ENCODE measurements at places on chromosomes 5 and 9.

GRCh38 chr9:4182831-4183230 is 117.0 kb downstream of the GLIS3 start:
- DNase-seq = no peak

DNA sequence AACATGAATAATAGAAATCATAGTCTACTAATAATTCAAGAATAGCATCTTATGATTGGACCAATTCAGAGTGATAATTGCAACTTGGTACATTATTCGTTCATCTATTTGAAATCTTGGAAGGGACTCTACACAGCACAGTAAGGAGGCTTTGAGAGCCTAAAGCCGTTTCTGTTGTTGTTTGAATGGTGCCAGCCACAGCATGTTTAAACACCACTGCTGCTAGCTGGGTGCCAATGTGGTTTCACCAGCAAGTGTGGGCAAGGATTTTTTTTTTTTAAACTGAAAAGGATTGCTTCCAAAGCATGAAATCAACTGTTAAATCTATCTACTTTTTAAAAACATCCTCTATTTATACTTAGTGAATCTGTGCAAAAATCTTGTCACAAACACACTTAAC is 253.9 kb upstream of the MAP3K1 start:
- no peak for DNase-seq

DNA sequence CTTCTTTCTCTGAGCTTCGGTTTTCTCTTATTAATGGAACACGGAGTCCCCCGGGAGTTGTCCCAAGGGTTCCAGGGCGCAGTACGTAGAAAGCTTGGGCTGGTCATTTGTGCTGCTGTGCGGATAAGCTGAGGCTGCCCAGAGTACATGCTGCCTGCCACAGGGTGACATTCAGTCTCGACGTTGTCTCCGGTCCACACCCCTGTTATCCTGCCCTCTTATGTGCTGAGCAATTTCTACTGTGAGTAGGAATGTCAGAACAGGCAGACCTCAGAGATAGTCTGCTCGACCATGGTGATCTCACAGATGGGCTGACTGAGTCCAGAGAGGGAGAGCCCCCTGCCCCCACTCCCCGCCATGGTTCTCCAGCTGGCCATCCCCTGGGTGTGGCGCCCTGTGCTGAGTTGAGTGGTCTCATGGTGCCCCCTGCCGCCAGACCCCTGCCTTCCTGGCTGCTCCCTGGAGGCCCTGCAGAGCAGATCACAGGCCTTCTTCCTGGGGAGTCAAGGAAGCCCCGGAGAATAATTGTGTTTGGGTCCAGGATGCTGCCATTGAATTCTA is 124.0 kb downstream of the RGS3 start:
- DNase-seq = no peak

GRCh38 chr5:82297711-82298110 is 19.6 kb upstream of the RPS23 start:
- DNase-seq = no peak

GRCh38 chr9:98306384-98307145 is 51.1 kb upstream of the TBC1D2 start:
- no peak for DNase-seq

DNA sequence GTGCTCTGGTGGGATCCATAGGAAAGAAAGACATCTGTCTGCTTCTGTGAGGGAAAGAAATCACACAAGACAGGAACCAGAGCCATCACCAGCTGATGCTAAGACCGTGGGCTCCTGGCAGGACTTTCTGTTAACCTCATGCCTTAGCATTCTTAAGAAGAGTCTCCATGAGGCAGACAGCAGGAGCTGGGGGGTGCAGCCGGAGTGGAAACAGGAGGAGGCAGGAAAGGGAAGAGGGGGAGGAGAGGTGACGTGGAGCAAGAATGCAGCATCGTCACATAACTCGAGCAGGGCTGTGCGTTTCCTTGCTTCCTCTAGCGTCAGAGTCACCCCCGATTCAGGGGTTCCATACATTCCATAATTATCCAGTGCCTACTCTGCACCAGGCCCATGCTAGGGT is 53.6 kb downstream of the ERGIC1 start:
- no peak for DNase-seq

DNA sequence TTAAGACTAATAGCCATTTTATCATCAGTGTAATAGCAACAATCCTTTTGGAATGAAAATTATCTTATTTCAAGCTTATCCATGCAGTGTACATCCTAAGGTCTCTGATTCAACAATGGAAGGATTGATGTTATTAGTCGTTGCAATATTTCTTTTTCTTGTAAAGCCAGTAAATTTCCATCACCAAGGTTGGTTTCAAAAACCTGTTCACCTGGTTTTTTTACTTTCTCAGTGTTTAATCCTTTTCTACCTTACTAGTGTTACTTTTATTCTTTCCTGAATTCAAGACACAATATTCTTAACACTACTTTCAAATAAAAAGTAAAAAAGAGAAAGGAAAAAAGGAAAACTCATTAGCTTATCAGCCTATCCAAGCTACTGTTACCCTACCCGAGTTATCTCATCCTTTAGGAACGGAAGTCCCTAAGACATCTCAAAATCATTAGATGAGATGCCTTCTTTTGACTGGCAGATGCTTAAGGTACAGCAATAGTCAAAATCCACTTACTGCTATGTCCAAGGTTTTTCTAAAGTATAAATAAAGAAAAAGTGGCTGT is 5.4 kb downstream of the ZFR start:
- DNase-seq = no peak

DNA sequence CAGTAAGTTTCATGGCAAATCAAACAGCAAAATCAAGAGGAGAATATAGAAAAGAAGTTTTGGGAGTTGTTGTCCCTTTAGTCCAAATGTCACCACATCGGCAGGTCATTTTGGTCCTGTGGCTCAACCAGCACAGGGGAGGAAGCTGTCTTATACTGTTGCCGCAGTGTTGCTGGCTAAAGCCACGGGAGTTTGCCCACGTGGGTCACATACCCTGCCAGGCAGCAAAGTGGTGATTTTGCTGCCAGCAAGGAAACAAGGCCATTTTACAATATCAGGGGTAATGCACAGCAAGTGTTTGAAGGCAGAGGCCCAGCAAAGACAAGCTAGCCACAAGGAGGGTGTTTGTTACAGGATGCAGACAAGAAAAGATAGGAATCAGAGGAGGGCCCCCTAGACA is 14.5 kb downstream of the GABRA6 start:
- DNase-seq = no peak

GRCh38 chr9:71896761-71897160 is 14.2 kb downstream of the ABHD17B start:
- no peak for DNase-seq

DNA sequence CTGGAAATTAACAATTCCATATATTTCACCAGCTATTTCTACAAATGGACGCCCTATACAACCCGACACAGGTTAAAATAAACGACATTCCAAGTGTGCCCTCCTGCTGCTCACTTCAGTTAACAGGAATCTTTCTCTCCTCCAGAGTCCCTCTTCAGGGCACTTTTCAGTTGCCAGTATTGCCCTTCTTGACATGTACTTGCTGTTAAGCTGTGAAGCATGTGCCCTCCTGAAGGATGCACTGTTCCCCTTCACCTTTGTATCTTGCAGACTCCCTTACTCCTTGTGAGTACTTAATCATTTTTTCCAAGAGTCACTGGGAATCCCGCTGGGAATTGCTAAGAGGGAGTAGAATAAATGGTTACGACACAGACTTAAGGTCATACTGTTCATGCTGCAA is 364.1 kb downstream of the CTNND2 start:
- DNase-seq = no peak

All from breast epithelium (tissue), 4 donors.